ENCODE measurements at places on chromosomes 1 and 21. TPM values are rescaled to one million over a fixed set of nuclear protein-coding genes. Genes with fewer than 3 reads are reported as not detected.

SLC30A10 gene
- total RNA-seq: 0.63 TPM

CD48 gene
- 1.6 TPM for total RNA-seq

CYP4A22 gene
- 3.6 TPM for total RNA-seq

BSDC1 gene
- 60.6 TPM for total RNA-seq

- no peak for DNase-seq
These were observed 35.3 kb upstream of the DMRTA2 start for GRCh38 chr1:50458507-50458906.

DNA sequence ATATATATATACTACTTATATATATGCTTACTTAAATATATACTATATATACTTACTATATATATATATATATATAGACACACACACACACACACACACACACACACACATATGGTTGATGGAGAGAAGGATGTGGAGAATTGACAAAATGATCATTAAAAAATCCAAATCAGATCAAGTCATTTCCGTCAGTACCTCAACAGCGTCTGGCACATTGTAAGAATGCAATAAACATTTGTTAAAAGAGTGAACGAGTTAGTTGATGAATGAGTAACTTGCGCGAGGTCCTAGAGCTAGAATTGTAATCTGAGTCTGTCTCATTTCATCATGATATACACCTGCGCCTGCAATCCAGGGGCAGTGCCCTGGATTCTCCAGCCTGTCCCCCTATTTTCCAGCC lies 243.0 kb upstream of the MAP1LC3C start:
- DNase-seq: no peak

- DNase-seq: no peak
These were observed 10.0 kb upstream of the FAM110D start for GRCh38 chr1:26148887-26149286.

GRCh38 chr1:119968068-119968492 lies 71.8 kb upstream of the ADAM30 start:
- peak; percentile 49 for DNase-seq

GRCh38 chr1:117665556-117666270 lies 59.9 kb downstream of the TENT5C start:
- no peak for DNase-seq
